Eye (tissue), 1 donor: ENCODE measurements at places on chromosomes 2 and 18.
A peak's percentile ranks its signal among the peaks of the same experiment; 100 is the strongest.

DNA sequence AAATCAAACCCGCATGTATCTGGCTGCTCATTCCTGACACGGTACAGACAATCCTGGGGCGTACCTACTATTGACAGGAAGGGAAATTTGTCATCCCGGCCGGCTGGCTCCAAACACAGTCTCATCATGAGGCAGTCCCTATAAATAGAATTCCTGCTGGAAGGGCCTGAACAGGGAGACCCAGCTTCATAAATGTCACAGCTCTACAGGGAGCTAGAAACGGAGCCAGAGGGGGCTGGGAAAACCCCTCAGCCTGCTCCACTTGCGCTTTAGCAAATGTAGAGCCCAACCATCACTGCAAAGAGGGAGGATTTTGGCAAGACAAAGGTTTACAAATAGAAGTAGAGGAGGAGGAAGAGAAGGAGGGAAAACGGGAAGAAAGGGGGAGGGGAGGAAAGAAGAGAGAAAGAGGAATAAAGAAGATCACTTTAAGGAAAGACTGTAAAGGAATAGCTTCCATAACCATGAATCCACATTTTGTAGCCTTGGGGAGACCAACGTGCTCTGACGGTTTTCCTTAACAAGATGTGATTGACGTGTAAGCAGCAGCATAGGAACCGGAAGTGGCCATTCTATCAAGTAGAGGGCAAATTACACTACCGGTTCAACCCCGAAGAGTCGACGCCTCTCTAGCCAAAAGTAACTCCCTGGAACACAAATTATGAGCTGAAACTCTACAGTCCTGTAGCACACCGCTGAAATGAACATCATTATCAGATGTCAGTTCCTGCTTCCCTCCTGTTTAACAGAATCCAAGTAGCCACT, 56.8 kb upstream of the TTN start:
- no peak for DNase-seq

DNA sequence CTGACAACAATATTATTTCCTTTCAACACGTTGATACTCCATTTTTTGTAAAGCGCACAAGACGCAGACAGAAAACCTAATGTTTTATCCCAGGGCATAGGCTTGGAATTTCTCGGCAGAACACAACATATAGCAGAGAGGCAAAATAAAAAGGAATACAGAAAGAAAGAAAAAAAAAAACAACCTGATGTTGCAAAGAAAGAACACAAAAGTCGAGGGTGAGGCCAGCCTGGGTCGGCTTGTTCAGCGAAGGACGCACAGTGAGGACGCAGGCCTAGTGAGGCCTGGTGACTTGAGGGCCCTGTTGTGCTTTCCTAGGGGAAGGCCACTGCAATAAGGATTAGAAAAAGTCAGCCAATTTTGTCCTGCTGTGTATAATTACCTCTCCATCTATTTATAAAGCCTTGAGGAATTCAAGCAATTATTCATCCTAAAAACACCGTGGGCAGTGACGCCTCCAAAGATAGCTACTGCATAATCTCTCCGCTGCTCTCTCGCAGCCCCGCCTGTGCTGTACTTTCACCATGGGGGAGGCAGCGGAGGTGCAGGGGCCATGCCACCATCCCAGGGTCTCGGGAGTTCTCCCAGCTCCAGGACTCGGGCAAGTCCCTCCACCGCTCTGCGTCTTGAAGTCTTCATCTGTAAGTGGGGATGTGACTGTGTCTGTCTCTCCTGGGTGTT, 61.9 kb upstream of the SH3RF3 start:
- no peak for DNase-seq

DNA sequence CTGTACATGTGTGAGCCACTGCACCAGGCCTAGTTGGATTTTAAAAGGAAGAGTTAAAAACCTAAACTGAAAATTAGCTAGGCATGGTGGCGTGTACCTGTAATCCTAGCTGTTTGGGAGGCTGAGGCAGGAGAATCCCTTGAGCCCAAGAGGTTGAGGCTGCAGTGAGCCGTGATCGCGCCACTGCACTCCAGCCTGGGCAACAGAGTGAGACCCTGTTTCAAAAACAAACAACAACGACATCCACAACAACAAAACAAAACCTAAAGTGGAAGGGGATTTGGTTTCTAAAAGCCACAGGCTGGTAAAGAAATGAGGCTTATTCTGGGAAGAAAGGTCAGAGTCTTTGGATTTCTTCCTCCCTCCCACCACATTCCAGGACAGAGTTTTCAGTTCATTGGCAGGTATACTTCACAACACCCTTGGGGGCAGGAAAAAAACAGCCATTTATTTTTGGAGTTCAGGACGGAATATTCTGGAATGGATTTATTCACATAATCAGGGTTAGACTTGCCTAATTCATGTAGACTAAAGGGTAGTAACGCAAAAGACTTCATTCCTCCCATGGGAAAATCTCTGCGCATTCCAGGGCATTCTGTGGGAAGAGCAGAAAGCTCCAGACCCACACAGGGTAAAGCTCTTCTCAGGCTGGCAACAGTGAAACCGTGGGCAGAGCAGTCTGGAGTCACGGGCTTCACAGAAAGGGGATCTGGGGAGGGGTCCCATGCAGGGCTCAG, 34.9 kb downstream of the TEX44 start:
- DNase-seq, result no peak

GRCh38 chr2:106545007-106545406, 57.8 kb downstream of the CD8B2 start:
- no peak for DNase-seq

GRCh38 chr2:4258563-4258962, 555.2 kb downstream of the DCDC2C start:
- DNase-seq, result no peak

- peak; percentile 90 for DNase-seq
Measured at GRCh38 chr18:6745504-6746031, 16.1 kb downstream of the ARHGAP28 start.

- DNase-seq, result no peak
Measured at GRCh38 chr18:31931886-31932240, 11.1 kb downstream of the TRAPPC8 start.

GRCh38 chr2:378364-378763, 90.5 kb upstream of the ALKAL2 start:
- DNase-seq, result no peak

DNA sequence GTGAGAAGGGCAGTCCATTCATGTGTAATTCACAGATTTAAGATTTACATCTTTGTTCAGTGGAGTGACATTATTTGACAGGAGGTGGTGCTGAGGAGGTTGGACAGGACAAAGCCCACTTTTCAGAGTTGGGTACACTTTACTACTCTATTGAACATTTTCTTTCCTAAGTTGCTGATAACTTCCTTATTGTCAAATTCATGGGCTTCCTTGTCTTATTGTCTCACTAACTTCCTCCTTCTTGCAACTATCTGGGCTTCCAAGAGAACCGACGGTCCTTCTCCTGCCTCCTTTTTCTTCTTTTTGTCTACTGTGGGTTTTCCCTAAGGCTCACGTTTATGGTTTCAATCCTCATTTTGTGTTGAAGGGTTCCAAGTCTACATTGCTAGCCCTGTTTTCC, 67.7 kb upstream of the DNMT3A start:
- no peak for DNase-seq

GRCh38 chr2:70089983-70090525, 2.8 kb downstream of the PCBP1 start:
- no peak for DNase-seq

GRCh38 chr2:99571954-99572353, 82.1 kb upstream of the REV1 start:
- no peak for DNase-seq

DNA sequence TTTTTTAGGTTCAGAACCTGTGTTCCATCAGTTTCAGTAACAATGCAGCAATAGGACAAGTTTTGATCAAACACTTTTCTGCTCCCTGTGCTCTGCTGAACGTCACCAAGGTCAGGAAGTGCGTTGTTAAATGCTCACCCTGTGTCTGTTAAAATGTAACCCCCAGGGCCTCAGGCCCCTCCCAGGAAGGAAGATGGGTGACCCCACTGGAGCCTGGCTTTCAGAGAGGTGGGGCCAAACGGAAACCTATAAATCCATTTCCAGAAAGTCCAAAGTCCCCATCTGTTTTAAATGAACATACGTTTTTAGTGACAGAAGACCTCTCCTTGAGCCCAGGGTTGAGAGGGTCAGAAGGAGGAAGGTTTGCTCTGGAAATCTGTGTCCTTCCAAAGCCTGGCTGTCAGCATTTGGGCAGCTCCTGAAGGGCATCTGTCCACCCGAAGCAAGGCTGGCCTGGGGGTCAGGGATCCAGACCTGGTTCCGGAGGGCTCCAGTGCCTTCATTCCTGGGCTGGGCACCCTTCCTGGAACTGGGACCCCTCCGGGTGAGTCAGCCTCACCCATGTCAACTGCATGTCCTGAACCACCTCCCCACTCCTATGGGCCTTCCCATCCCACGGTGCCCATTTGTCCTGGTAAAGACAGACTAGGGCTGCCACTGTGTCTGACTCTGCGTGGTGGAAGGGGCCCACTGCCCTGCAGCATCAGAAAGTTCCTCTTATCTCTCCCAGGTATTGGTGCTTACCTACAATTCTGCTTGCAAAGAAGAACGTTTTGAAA, 117.4 kb upstream of the COPS8 start:
- DNase-seq, result no peak

DNA sequence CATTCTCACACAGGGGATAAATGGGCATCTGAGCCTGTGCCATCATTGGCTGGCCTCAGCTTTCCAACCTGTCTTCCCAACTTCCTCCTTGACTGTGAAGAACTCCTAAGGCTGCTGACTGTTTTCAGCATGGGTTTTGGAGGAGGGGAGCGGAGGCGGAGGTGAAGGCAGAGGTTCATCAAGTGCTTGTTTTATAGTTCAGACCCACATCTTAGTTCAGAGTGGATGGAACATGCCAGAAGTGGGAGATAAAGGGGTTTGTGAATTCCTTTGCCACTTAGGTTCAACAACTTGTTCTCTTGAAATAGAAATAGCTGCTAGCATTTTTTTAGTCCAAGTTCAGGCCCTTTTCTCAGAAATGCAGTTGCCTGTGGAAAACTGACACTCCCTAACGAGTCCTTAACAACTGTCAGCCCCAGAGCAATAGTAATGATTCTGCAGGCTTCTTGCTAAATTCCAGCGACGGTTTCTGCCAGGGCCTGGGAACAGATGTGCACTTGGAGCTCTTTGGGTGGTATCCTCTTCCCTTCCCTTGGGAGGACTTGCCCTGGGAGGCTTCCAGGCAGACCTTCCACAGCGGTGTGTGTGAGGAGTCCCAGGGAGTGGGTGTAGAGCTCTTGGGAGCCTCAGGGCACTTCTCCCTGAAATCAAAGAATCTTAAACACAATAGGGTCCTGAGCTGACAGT, 30.1 kb upstream of the ITGA6 start:
- peak; percentile 21 for DNase-seq

- DNase-seq, result no peak
Measured at GRCh38 chr2:88160517-88160916, 9.6 kb upstream of the THNSL2 start.

DNA sequence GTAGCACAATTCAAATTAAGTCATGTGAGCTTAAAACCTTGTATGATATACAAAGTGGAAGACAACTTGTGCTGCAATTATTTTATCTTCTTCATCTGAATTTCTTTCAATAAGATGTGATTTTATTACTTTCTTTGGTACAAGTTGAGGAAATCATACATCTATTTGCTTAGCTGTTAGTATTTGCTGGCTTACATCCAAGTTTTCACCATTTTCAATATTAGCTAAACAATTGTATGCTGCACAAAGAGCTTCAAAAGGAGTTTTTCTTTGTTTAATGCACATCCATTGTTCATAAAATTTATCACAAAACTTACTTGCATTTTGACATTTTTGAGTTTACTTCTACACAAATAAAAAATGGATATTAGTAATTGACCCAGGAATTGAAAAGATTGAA, 40.9 kb downstream of the SCN9A start:
- DNase-seq, result no peak

- peak; percentile 87 for DNase-seq
Measured at GRCh38 chr2:20223407-20224163, 1.3 kb downstream of the SDC1 start.

DNA sequence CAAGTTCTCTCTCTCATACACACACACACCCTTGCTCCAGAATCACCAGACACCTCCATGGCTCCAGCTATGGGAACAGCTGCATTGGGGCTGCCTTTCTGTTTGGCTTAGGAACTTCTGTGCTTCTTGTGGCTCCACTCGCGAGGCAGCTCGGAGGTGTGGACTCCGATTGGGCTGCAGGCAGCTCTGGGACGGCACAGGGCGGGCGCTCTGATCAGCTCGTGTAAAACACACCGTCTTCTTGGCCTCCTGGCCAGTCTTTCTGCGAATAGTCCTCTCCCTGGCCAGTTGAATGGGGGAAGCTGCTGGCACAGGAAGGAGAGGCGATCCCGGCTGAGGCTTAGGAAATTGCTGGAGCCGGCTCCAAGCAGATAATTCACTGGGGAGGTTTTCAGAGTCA, 22.4 kb downstream of the FOSL2 start:
- no peak for DNase-seq

GRCh38 chr2:28253543-28253942, 139.1 kb upstream of the FOSL2 start:
- no peak for DNase-seq

DNA sequence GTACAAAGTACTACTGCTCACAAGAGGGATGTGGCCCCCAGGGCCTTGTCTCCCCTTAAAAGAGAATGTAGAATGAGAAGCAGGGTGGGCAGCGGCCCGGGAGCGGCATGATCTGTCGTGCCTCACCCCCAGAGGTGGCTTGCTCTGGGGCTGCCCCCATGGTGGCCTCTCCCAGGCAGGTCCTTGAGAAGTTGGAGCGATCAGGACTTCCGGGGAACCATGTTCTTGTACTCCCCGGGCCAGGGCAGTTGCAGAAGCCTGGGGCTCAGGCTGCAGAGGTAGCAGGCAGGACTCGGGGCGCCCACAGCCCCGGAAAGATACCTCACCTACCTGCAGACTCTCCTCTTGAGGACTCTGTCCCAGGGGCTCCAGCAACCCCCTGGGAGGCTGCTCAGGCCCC, 62.6 kb downstream of the CYP26B1 start:
- DNase-seq, result no peak

GRCh38 chr18:76486574-76486973, 8.5 kb downstream of the ZNF516 start:
- peak; percentile 18 for DNase-seq

GRCh38 chr18:39596891-39597290, 2031.3 kb upstream of the CELF4 start:
- DNase-seq, result no peak

DNA sequence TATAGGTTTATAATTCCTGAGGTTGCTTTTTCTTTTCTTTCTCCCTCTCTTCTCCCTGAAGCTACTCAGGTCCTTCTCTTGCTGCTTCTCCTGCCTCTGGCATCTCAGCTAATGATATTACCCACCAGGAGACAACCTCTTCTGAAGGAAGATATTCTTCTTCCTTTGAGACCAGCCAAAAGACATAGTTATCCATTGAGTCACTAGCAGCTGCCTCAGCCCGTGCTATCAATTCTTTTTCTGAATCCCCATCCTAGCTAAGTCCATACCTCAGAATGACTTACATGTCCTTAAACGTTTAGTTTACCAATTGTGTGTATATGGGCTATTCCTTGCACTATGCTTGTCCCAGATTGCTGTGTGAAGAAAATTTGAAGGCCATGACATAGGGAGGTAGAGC, 25.0 kb upstream of the RNF103 start:
- DNase-seq, result no peak

GRCh38 chr18:79495591-79496071, 99.9 kb downstream of the NFATC1 start:
- DNase-seq, result no peak

GRCh38 chr2:160282063-160282580, 82.0 kb upstream of the ITGB6 start:
- no peak for DNase-seq
